ENCODE measurements at places on chromosomes 7 and 10.

DNA sequence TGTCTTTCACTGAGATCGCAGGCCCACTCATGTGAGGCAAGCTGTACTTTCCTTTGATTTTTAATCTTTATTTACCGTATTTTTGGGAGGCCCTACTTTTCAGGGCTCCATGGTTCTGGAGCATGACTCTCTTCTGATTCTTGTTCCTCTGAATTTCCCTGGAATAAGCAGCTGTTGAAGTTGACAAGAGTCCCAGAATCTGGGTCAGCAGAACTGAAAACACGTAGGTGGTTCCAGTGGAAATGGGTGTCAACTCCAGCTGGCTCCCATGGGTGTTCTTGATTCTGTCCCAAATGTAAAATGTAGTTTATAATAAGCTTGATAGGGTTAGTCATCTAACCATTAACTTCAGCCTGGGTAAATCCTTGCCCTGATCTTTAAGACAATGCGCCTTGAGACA, 409.4 kb downstream of the GATA3 start:
- H3K4me3 ChIP-seq, result no peak overlapping the region
- H3K4me1 ChIP-seq, result no peaks in the 10 kb centered on the region
- no peak for DNase-seq
- no peak overlapping the region for H3K27ac ChIP-seq
- H3K36me3 ChIP-seq, result no peaks in the 10 kb centered on the region

DNA sequence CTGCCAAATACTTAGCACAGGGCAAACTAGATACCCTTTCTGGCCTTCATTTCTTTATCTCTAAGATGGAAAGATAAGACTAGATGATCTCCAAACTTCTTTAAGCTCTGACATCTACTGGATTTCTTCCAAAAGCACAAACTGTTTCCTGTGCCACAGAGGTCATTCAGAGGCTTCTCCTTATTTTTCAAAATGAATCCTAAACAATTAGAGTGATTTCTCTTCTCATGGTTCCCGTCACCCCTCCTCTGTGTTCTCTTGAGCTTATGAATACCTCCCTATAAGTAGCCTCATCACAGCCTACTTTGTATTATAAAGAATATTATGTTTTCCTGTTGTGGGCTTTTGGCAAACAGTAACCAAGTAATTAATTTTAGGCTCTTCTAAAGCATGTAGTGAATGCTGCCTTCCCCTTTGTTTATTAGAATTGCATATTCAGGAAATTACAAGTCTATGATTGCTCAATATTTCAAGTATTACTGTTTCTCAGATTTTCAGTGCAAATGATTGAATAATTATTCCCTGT, 179.5 kb downstream of the REEP3 start:
- no peaks in the 10 kb centered on the region for H3K36me3 ChIP-seq
- no peaks in the 10 kb centered on the region for H3K27me3 ChIP-seq
- H3K27ac ChIP-seq, result peak overlapping the region; percentile 88
- H3K4me1 ChIP-seq, result peaks cover 56% of the 10 kb centered on the region
- H3K4me3 ChIP-seq, result peak overlapping the region; percentile 15

DNA sequence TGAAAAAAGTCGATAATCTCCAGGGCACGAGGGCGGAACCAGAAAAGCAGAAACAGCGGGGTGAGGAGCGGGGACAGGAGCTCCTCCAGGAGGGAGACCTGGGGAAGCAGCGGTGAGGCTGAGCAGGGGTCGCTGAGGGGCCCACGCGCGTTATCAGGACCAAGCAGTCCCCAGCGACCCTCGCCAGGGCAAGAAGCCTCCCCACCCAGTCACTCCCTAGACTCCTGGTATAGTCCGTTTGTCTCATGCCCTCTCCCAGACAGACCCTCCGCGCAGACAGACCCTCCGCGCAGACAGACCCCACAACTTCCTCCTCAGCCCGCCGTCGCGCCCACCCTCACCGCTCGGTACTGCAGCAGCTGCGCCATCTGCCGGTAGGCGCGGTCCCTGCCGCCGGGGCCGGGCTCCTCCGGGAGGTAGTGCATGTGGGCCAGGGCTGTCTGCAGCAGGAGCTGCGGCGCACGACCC, 6.3 kb downstream of the ATG9B start:
- H3K4me3 ChIP-seq, result peak overlapping the region; percentile 51
- peak; percentile 69 for DNase-seq
- H3K27ac ChIP-seq, result no peak overlapping the region
- H3K27me3 ChIP-seq, result no peaks in the 10 kb centered on the region

DNA sequence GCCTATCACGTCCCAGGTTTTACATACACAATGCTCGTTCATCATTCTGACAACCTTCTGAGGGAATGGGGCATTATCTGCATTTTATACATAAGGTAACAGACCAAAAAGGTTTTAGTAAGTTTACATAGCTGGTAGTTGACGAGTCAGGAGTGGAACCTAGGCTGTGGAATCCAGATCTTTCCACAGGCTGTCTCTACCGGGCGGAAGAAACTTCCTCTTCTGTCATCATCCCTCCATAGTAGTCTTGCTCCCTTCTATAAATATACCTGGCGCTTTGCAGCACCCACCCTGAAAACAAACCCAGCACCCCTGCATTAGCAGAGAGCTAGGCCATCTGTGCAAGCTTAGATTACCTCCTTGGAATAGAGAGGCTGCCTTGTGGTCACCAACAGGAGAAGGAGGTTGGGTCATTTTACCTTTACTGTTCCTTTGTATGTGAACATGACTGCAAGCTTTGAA, 1.3 kb downstream of the TSPAN13 start:
- no peaks in the 10 kb centered on the region for H3K4me1 ChIP-seq
- no peak overlapping the region for H3K27ac ChIP-seq
- H3K4me3 ChIP-seq, result peak overlapping the region; percentile 68
- H3K27me3 ChIP-seq, result peaks cover 3% of the 10 kb centered on the region
- DNase-seq, result no peak
